Immature natural killer cell (primary cell): ENCODE measurements at places on chromosomes 1 and 21. TPM values are rescaled to one million over a fixed set of nuclear protein-coding genes. Genes with fewer than 3 reads are reported as not detected.

GRCh38 chr1:206451134-206451686, 19.1 kb upstream of the IKBKE start:
- no peak for DNase-seq

DNA sequence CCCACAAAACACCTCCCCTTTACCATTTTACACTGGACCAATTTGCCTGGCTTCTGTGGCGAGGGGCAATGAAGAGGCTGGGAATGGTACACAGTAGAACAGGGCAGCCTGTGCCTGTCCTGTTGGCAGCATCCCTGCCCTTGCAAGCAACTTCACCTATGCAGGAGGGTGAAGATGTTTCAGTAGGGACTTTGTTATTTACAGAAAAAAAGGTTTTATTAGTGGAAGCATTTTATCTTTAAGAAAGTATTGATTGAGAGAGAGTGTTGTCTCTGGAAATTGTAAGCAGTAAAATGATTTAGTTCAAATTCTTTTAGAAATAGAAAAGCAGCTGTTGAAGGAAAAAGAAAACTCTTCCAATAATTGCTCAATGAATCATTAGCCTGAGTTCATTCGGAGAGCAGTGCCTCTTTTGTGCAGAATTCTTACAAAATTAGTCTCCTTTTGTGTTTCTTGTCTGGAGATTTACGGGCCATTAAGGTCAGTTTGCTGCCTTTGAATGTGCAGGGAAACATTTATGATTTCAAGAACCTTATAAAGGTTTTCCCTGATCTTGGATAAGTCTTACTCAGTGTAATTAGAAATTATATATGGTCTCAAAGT, 49.1 kb downstream of the HHAT start:
- DNase-seq: no peak

DNA sequence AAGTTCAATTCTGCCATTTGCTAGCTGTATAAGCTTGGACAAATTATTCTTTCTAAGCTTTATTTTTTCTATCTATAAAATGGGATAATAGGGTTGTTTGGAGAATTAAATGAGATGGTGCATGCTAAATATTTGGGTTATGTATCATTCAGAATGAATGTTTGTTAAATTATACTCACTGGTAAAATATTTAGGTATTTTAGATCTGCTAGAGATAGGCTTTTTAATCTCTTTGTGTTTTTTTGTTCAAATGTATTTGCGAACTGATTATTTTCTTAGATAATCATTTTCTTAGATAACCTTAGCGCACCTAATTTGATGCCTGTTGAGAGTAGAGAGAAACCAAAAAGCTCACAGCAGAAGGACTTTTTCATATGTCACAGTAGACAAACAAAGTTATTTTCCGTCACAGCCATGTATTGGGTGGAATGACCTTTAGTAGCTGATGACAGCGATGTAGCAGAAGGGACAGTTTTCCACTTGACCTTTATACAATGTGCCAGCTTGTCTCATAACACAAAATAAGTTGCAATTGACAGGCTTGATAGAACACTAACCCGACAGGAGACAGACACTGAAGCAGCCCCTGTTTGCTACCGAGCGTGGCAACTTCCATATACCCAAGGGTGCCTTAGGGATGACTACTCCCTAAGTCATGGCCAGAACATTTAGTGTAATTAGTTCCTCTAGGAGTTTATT, 93.0 kb downstream of the DISC1 start:
- no peak for DNase-seq

DNA sequence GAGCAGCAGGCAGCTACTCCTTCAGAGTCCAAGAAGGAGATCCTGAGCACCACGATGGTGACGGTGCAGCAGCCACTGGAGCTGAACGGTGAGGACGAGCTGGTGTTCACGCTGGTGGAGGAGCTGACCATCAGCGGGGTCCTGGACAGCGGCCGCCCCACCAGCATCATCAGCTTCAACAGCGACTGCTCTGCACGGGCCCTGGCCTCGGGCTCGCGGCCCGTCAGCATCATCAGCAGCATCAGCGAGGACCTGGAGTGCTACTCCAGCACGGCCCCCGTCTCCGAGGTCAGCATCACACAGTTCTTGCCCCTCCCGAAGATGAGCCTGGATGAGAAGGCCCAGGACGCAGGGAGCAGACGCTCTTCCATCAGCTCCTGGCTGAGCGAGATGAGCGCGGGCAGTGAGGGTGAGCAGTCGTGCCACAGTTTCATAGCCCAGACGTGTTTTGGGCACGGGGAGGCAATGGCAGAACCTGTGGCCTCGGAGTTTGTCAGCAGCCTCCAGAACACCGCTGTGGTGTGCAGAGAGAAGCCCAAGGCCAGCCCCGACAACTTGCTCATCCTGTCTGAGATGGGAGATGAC, 531.8 kb downstream of the KIF26B start:
- no peak for DNase-seq

GRCh38 chr1:8137481-8138244, 111.6 kb upstream of the ERRFI1 start:
- no peak for DNase-seq

GRCh38 chr1:190170321-190170720, 307.3 kb downstream of the BRINP3 start:
- no peak for DNase-seq

SPRR4 gene
- polyA plus RNA-seq: not detected

GBP5 gene
- polyA plus RNA-seq: 90.8 TPM
